ENCODE measurements at places on chromosomes 1 and 21.

GRCh38 chr1:180231936-180232335 lies 1.9 kb downstream of the LHX4 start:
- no peak for DNase-seq

GRCh38 chr1:207948536-207949250 lies 37.8 kb upstream of the CD34 start:
- DNase-seq = no peak

- DNase-seq = no peak
These were observed 10.4 kb upstream of the CELA3B start for GRCh38 chr1:21966247-21967000.

DNA sequence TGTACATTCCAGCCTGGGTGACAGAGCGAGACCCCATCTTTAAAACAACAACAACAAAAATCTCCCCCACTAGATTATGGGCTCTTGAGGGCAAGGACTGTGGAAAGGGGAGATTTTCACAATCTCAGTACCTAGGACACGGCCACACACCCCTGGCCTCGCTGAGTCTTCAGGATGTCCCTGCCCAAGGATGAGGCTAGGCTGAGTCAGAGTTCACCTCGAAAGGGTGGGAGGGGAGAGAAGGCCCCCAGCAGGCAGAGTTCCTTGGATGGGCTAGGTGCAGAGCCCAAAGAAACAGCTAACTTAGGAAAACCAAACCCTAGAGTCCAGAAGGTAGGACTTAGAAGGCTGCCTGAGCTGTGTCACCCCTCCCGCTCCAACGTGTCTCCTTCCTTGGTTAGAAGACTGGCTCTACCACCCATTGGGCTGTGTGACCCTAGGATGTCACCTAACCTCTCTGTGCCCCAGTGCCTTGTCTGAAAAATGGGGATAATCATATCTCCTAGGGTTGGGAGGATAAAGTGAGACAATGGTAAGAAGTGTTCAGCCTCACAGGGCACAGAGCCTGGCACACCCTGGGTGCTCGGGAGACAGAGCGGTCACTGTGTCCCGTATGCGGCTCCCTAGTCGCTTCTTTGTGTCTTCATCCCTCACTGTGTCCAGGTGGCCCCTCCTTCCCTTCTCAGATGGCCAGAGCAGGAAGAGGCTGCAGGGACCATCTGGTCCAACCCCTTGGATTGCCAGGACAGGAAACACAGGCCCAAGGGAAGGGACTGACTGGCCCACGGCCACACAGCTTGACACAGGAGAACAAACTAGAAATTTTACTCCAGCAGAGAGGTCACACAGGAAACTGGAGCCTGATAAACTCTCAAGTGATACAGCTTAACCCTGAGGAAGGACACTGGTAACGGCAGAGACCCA lies 11.2 kb downstream of the TRIM62 start:
- no peak for DNase-seq

DNA sequence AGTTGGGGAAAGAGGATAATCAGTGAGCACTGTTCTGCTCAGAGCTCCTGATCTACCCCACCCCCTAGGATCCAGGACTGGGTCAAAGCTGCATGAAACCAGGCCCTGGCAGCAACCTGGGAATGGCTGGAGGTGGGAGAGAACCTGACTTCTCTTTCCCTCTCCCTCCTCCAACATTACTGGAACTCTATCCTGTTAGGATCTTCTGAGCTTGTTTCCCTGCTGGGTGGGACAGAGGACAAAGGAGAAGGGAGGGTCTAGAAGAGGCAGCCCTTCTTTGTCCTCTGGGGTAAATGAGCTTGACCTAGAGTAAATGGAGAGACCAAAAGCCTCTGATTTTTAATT lies 42.7 kb downstream of the YARS1 start:
- no peak for DNase-seq

DNA sequence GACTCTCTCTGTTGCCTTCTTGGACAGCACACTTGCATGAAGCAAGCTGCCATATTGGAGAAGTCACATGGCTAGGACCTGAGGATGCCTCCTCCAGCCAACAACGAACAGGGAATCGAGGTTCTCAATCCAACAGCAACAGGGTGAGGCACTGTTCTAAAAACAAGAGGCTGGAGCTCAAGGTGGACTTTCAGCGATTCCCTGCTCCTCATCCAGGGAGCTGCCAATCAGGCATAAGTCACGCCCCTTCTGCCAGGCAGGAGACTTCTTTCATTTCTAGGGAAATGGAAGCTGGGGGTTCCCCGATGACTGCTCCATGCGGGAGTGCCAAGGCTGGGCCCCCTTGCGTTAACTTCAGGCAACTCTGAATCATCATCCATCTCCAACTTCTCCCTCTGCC lies 22.7 kb upstream of the IFNAR1 start:
- DNase-seq = no peak

DNA sequence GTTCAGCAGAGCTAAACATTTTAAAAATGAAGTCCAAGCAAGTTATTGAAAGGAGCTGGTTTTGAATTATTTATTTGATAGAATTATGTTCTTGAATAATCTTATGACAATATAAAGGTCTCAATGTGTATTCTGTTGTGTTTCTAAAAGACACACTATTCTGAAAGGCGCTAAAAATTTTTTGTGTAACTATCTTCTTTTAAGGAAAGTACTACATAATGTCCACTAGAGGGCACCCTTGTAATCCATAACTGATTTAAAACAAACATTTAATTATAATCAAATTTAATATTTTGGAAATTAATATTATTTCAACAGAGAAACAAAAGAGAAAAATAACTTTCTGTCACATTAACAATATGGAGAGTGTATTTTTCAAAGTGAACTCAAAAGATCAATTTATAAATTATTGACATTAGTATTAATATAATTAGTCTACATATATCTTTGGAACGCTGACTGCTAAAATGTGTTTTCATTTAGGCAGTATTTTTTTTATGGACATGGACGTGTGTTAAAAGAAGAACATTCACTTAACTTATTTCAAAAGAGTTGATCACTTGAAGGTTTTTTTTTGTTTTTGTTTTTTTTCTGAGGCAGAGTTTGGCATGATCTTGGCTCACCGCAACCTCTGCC lies 248.4 kb downstream of the DENND1B start:
- peak; percentile 10 for DNase-seq

GRCh38 chr1:92679980-92680379 lies 104.9 kb downstream of the EVI5 start:
- DNase-seq = no peak

GRCh38 chr1:8374812-8375211 lies 56.9 kb downstream of the SLC45A1 start:
- DNase-seq = peak; percentile 24

DNA sequence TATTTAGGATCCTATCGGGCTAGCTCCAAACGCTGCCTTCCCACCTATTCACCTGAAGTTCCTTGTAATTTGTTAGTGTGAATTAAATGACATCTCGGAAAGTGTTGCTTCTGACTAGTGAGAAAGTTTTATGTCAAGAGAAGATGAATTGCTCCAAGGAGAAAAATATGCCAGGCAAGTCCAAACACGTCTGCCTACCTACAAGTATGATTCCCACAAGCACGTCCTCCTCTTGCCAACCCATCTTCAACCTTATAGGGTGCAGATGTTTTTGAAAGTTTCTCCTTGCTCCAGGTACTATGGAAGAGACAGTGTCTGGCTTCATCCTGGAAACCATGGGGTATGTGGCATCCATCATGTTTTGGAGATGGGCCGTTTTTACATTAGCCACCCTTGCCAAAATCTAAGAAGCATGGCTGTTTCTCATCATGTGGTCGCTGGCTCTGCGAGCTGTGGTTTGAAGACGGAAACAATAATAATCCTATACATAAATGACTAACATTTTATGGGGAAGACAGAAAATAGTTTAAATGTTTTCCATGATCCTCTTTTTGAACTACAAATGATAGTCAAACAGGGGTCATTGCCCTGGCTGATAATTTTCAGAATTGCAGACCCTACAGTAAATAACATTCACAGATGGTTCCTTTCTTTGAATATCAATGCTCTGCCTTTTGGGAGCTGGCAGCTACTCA lies 505.8 kb downstream of the SMYD3 start:
- DNase-seq = no peak

- no peak for DNase-seq
These were observed 88.4 kb downstream of the DYRK1A start for GRCh38 chr21:37454869-37455503.

- DNase-seq = no peak
These were observed 822.4 kb upstream of the NEGR1 start for GRCh38 chr1:73104749-73105148.

- no peak for DNase-seq
These were observed 18.7 kb upstream of the SLAMF1 start for GRCh38 chr1:160665330-160666078.

- peak; percentile 89 for DNase-seq
These were observed 106.5 kb upstream of the SLC44A3 start for GRCh38 chr1:94713472-94714141.

DNA sequence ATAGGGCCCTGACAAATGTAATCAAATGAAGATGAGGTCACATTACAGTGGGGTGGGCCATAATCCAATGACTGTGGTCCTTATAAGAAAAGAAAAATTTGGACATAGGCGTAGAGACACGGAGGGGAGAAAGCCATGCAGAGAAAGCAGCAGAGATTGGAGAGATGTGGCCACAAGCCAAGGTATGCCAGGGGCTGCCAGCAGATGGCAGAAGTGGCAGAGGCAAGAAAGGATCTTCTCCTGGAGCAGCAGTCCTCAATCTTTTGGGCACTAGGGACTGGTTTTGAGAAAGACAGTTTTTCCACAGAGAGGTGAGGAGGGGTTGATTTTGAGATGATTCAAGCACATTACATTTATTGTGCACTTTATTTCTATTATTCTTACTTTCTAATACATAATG lies 355.1 kb downstream of the NPHP4 start:
- DNase-seq = peak; percentile 18

DNA sequence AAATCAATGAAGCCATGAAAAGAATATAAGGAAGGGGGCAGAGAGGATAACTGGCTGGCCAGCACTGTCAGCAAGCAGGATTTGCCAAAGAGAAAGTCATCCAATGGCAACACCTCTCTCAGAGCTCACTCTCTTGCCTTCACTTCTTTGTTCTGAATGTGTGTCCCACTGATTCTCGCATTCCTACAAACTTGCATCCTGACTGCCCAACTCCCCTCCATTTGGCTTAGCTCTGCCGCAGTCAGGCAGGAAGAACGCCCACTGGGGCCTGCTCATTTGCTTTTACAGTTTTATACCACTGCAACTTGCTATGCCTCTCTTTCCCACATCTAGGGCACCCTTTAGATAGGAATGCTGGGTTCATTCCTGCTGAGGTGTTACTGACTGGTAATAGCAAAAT lies 364.2 kb upstream of the ST6GALNAC5 start:
- DNase-seq = no peak

- no peak for DNase-seq
These were observed 6.2 kb upstream of the ERO1B start for GRCh38 chr1:236287757-236288619.

DNA sequence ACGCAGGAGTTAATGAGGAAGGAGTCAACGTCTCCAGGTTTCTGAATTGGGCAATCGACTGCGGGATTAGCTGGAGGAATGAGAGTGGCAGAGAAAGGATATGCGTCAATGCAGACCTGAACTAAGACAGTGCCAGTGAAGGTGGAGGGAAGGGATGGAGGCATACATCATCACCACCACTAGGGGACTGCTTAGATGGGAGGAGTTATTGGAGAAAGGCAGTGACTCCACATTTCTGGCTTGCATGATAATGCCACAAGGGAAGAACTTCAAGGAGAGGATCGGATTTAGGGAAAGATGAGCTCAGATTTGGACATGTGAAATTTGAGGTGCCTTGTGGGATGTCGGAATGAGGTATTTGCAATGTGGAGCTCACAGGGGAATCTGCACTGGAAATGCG lies 17.5 kb downstream of the VASH2 start:
- peak; percentile 34 for DNase-seq

DNA sequence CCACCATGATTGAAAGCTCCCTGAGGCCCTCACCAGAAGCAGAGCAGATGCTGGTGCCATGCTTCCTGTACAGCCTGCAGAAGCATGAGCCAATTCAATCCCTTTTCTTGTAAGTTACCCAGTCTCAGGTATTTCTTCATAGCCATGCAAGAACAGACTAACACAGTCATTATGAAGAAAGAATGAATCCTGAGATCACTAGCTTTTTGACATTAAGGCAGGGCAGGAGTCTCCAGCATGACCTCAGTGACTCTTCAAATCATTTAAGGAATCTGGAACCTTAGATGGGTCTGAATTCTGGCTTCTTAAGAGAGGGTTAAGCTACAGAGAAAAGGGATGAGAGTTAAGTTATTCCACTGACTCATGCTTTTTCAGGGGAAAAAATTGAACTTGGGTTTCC lies 79.0 kb downstream of the PTPN14 start:
- DNase-seq = no peak

- DNase-seq = no peak
These were observed 15.7 kb downstream of the PKNOX1 start for GRCh38 chr21:42989816-42990650.

DNA sequence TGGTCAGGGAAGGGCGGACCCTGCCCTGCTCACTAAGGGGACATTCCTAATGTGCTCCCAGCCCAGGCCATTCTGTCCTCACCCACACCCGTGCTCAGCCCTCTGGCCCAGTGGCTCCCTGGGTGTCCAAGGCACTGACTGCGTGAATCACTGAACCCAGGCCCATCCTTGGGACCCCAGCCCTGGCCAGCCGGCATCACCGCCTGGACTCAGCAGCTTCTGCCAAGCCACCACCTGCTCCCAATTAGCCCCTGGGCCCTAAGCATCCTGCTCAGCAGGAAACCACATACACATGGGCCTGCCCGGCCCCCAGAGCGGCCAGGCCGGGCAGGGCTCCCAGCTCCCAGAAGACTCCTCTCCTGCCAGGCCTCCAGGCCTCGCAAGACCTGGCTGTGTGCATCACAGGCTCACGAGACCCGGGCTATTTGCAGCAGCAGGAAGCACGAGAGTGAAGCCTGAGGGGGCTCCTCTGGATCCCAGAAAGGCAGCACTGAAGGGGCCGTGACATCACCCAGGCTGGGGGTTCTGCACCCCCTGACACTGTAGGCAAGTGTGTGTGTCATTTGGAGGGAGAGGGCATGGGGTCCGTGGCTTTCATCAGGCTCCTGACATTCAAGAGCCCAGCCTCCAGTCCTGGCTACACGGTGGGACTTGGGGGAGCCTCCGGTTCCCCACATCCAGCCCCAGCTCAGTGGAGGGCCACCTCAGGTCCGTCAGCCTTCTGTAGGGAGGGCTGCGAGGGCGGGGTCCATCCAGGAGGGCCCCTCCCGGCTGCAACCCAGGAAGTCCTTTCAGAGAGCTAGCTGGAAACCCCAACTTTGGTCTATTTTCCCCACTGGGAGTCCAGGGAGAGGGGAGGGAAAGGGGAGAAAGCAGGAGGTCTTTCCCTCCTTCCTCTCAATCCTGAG lies 1.6 kb downstream of the MFAP2 start:
- DNase-seq = no peak

All from HCT116 (cell line).